CD4-positive, alpha-beta T cell treated with Interleukin-15 for 4 hours (primary cell): ENCODE measurements at places on chromosomes 5 and 9.

DNA sequence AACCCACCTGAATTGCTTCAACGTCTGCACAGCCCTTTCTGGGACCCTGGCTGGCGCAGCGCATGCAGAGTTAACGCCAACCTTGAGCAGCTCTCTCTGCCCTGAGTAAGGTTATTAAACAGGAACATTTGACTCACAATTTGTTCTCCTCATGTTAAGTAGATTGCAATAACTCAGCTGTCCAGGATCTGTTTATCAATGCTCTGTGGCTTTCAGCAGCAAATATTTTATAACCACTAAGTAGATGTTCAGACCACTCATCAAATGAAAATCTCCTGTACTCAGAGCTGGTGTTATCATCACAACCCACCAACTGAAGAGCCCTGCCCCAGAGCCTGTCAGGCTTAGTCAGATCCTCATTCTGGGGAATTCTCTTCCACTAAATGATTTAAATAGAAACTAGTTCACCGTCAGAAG is 403.0 kb downstream of the ZNF608 start:
- no peak for DNase-seq

DNA sequence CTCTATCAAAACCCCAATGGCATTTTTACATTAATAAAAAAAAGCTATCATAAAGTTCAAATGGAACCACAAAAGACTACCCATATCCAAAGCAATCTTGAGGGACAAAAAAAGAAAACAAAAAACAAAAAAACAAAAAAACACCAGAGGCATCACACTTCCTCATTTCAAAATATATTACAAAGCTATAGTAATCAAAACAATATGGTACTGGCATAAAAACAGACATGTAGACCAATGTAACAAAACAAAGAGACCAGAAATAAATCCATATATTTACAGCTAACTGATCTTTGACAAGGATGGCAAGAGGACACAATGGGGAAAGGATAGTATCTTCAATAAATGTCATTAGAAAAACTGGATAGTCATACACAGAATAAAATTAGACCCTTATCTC is 245.1 kb upstream of the MSX2 start:
- no peak for DNase-seq

- no peak for DNase-seq
Observed at GRCh38 chr9:86406366-86406765, 52.2 kb upstream of the TUT7 start.

DNA sequence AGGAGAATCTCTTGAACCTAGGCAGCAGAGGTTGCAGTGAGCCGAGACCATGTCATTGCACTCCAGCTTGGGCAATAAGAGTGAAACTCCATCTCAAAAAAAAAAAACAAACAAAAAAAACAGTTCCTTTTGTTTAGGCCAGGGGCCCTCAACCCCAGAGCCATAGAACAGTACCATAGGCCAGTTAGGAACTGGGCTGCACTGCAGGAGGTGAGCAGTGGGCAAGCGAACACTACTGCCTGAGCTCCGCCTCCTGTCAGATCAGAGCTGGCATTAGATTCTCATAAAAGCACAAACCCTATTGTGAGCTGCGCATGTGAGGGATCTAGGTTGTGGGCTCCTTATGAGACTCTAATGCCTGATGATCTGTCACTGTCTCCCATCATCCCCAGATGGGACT is 49.1 kb upstream of the SUB1 start:
- no peak for DNase-seq

DNA sequence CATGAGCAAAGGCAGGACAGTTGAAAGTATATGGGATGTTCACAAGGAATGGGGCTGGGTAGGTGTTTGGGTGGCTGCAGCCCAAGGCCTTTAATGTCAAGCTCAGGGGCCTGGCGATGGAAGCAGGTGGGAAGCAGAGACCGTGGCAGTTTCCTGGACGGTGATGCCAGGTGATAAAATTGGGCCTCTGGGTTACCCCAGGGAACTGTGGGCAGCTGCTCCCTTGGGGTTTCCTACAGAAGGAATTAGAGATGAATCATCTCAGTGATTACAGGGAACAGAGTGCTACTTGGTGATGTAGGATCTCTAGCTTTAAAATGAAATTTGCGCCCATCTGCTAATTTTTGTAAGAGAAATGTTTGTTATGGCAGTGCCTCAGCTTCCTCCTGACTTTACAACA is 39.2 kb downstream of the TSTD2 start:
- DNase-seq = no peak

- DNase-seq = no peak
Observed at GRCh38 chr5:10536931-10537579, 26.8 kb upstream of the ANKRD33B start.
